COR-L47 (cell line): ENCODE measurements at places on chromosomes 12 and 14.

DNA sequence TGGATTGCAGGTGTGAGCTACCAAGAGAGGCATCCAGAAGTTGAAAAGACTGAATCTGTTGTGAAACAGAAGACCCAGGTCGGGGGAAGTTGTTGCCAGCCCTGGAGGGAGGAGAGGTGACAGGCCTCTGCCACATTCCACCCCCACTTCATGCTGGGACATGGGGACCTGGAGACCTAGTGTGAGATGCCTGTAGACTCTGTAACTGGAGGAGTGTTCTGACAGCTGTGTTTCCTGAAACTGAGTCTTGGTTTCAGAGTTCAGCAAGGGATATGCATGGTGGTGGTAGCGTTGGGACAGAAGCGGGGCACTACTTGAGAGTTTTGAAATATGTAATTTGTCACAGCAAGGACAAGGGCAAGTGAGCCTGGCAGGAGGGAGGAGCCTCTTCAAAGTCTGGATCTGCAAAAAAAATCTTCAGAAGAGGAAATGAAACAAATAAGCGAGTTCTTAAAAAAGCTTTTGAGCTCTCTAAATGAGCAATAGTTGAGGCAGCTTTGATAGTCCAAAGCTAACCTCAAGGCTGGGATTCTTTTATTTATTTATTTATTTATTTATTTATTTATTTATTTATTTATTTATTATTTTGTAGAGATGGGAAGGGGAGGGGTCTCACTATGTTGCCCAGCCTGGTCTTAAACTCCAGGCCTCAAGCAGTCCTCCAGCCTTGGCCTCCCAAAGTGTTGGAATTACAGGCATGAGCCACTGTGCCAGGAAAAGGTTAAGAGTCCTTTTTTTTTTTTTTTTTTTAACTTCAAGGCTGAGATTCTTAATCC lies 58.9 kb upstream of the EEA1 start:
- DNase-seq, result no peak

- no peak for DNase-seq
Measured at GRCh38 chr12:112546996-112547395, 128.2 kb downstream of the PTPN11 start.

GRCh38 chr12:47078733-47079467 lies 521 bp upstream of the PCED1B start:
- no peak for DNase-seq

DNA sequence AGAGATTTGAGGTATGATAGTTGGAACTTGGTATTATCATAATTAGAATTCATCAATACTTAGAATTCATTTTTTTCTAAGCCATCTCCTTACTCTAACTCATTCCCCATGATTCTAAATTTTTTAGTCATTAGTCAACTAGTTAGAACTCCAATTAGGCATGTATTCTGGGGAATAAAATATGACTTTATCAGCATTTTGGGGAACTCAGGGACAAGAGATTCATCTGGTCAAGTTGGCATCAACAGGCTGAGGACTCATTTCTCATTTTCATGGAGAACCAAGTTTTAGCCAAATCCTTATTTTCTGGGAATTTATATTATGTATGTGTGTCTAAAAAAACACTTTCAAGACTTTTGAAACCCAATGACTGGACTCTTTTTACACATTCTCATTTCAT lies 29.2 kb downstream of the DIP2B start:
- DNase-seq, result no peak

GRCh38 chr12:56994231-56994746 lies 12.1 kb downstream of the ZBTB39 start:
- DNase-seq, result no peak

GRCh38 chr12:123064885-123065619 lies 84.6 kb downstream of the ARL6IP4 start:
- DNase-seq, result peak; percentile 66

DNA sequence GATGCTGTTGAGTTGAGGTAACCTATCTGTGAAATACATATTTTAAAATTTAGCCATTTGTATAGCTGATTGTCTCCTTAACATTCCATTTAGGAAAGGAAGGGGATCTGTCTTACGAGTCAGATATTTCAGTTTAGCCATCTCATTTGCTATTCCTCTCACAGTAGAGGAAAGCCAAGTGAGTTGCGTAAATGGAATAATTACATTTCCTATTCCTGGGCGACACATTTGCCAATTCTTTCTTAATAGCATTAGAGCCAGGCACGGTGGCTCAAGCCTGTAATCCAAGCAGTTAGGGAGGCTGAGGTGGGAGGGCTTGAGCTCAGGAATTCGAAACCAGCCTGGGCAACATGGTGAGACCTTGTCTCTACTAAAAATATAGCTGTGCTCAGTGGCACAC lies 116.3 kb downstream of the TMX1 start:
- no peak for DNase-seq
